ENCODE measurements at places on chromosomes 11 and 22.

- H3K36me3 ChIP-seq = no peaks in the 10 kb centered on the region
- no peaks in the 10 kb centered on the region for H3K4me1 ChIP-seq
- no peak overlapping the region for H3K27ac ChIP-seq
- no peaks in the 10 kb centered on the region for H3K27me3 ChIP-seq
Observed at GRCh38 chr11:61059260-61059752, 43.0 kb upstream of the CD5 start.

DNA sequence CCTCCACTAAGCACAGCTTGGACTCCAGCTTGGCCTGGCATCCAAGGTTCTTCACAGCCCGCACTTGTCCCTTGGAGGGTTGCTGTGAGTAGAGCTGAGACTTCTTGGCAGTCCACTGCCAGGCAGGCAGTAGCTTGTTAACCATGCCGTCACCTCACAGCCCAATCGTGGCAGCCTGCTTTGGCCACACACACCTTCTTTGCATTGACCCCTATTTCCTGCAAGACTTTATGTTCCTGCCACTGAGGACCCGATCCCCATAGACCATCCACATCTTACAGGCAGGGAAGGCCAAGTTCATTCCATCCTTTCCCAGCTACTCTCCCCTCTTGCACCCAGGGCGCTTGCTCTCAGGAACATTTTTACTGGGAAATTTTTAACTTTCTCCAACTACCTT lies 2.5 kb upstream of the PYGM start:
- H3K4me3 ChIP-seq = peak overlapping the region; percentile 34
- H3K27me3 ChIP-seq = no peaks in the 10 kb centered on the region
- peak; percentile 41 for DNase-seq
- peaks cover 23% of the 10 kb centered on the region for H3K36me3 ChIP-seq

GRCh38 chr22:46030231-46030880 lies 53.4 kb upstream of the WNT7B start:
- H3K4me1 ChIP-seq = peaks cover 4% of the 10 kb centered on the region
- no peak overlapping the region for H3K27ac ChIP-seq
- H3K36me3 ChIP-seq = no peaks in the 10 kb centered on the region
- DNase-seq = no peak
- H3K27me3 ChIP-seq = peaks cover 16% of the 10 kb centered on the region

DNA sequence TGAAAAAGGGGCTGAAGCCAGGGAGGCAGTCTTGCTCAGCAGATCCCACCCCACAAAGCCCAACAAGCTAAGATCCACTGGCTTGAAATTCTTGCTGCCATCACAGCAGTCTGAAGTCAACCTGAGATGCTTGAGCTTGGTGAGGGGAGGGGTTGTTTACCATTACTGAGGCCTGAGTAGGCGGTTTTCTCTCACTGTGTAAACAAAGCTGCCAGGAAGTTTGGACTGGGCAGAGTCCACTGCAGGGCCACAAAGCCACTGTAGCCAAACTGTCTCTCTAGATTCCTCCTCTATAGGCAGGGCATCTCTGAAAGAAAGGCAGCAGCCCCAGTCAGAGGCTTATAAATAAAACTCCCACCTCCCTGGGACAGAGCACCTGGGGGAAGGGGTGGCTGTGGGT lies 746.1 kb upstream of the LRRC4C start:
- H3K27me3 ChIP-seq = no peaks in the 10 kb centered on the region
- no peak overlapping the region for H3K27ac ChIP-seq
- no peak overlapping the region for H3K4me3 ChIP-seq
- H3K4me1 ChIP-seq = no peaks in the 10 kb centered on the region
- no peak for DNase-seq

GRCh38 chr11:35518766-35519165 lies 6.7 kb downstream of the PAMR1 start:
- peaks cover 2% of the 10 kb centered on the region for H3K4me1 ChIP-seq
- no peaks in the 10 kb centered on the region for H3K27me3 ChIP-seq
- no peak overlapping the region for H3K27ac ChIP-seq
- DNase-seq = no peak

DNA sequence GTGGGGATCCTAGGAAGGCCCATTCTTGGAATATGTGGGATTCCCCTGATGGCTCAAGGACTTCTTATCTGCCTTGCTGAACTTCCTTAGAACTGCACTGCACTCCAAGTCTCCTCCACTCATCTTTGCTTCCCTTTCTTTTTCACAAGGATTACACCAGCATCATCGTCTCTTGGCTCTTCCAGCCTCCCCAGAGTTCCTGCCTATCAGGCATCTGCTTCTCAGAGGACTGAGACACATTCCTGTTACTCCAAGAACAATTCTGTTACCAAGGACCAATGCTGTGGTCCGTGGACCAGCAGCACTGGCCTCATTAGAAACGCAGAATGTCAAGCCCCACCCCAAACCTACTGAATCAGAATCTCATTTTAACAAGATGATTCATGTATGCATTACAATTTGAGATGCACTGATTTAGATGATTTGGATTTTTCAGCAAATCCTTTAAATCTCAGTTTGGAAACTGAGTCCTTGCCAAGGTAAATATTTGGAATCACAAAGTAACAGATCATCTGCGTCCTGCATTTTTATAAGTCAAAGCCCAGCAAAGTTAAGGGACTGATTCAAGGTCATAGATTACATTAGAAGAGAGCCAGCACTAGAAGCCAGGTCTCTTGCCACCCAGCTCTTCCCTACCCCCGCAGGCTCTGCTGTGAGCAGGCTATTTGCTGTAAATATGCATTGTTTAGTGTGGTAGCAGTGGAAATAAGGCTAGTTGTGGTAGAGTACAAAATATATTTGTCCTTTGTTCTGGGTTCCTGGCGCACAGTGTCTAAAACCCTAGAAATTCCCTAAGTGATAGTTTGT lies 110.9 kb downstream of the SWAP70 start:
- peaks cover 10% of the 10 kb centered on the region for H3K4me1 ChIP-seq
- no peak for DNase-seq
- H3K27ac ChIP-seq = no peak overlapping the region
- H3K27me3 ChIP-seq = no peaks in the 10 kb centered on the region
- H3K36me3 ChIP-seq = peaks cover 4% of the 10 kb centered on the region
- H3K4me3 ChIP-seq = no peak overlapping the region

DNA sequence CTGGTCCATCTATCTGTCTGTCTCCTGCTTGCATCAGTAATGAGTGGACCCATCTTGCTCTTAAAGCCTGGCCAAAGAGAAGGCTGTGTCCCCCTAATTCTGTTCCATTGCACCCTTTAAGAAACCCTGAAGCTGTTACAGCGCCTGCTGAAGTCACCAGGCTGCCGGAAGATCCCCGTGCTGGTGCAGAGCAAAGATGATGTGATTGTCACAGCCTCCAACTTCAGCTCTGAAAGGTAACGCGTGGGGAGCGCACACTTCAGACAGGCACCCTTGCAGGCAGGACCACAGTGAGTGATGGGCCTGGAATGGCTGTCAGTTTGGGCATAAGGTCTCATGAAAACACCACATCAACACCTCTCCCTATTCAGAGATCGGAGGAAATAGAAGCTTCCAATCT lies 18.4 kb downstream of the GTPBP1 start:
- H3K4me1 ChIP-seq = no peaks in the 10 kb centered on the region
- H3K4me3 ChIP-seq = no peak overlapping the region
- DNase-seq = no peak
- no peaks in the 10 kb centered on the region for H3K27me3 ChIP-seq

- no peak overlapping the region for H3K27ac ChIP-seq
- no peak for DNase-seq
- H3K27me3 ChIP-seq = no peaks in the 10 kb centered on the region
- H3K4me3 ChIP-seq = no peak overlapping the region
- H3K36me3 ChIP-seq = no peaks in the 10 kb centered on the region
Observed at GRCh38 chr11:103805688-103806009, 230.8 kb upstream of the DDI1 start.

- no peak overlapping the region for H3K4me3 ChIP-seq
- no peaks in the 10 kb centered on the region for H3K36me3 ChIP-seq
- DNase-seq = no peak
Observed at GRCh38 chr11:70498171-70498571, 99.8 kb downstream of the CTTN start.
